ENCODE measurements at places on chromosomes 16 and 17.

GRCh38 chr17:1197781-1198490, 18.2 kb upstream of the ABR start:
- peak; percentile 76 for DNase-seq

DNA sequence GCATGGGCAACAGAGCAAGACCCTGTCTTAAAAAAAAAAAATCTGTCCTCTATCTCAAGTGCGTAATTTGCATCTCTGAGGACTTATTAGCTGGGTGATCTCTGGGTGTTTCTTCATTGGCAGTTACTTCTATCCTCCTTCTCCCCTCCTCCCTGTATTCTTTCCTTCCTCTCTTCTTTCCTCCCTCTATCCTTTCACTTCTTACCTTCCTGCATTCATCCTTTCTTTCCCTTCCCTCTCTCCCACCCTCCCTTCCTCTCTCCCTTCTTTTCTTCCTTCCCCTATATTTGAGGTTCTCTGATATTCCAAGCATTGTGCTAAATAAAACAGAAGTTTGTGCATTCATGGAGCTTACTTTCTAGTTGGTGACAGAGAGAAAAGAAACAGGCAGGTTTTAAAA, 10.7 kb downstream of the MFSD11 start:
- no peak for DNase-seq

DNA sequence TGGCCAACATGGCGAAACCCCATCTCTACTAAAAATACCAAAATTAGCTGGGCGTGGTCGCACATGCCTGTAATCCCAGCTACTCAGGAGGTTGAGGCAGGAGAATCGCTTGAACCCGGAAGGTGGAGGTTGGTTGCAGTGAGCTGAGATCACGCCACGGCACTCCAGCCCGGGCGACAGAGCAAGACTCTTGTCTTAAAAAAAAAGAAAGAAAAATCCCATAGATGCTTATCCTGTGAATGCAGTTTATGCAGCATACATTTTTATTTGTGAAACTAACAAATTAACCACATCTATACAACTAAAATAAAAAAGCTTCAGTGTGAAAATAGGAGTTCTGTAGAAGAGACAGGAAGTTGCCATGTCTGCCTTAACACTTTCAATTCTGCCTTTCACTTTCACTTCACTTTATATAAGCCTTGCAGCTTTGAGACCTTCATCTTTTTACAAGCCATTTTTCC, 7.1 kb downstream of the IGSF6 start:
- DNase-seq, result peak; percentile 26

DNA sequence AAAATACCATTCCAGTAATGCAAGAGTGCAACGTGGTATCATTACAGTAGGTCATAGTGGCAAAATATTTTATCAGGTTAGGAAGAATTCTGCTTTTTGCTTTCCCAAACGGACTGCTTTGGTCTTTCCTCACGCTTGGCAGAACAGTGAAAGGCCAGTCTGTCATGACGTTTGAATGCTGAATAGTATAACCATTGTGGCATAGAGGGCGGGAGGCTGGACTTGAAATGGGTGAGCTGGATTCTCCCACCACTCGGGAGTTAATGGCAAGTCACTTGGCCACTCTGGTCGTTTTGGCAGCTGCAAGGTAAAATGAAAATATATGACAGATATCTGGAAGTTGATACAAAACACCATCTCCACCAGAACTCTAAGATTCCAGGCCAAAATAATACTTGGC, 391.2 kb downstream of the MAF start:
- DNase-seq, result no peak

DNA sequence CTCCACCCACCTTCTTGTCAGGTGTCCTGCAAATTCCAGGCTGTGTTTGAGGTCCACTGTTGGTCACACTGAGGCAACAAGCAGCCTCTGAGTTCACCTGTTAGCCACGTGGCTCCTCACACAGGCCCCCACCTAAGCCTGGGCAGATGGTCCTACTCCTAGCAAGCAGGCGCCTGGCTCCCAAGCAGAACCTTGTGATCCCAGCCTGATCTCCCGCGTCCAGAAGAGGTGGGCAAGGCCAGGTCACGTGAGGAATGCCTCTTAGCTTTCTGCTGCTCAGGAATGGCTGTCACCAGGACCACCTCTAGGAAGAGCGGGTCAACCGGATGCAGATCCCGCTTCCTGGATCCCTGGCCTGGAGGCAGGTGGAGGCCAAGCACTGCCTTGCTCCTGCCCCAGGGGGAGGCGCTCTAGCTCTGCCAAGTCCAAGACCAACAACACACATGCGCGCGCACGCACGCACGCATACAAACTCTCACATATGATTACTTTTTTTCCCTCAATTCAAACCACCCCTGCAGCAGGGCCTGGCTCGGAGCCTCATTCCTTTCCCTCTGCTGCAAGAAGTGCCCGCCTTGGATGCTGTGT, 9.5 kb downstream of the CYB561 start:
- no peak for DNase-seq

DNA sequence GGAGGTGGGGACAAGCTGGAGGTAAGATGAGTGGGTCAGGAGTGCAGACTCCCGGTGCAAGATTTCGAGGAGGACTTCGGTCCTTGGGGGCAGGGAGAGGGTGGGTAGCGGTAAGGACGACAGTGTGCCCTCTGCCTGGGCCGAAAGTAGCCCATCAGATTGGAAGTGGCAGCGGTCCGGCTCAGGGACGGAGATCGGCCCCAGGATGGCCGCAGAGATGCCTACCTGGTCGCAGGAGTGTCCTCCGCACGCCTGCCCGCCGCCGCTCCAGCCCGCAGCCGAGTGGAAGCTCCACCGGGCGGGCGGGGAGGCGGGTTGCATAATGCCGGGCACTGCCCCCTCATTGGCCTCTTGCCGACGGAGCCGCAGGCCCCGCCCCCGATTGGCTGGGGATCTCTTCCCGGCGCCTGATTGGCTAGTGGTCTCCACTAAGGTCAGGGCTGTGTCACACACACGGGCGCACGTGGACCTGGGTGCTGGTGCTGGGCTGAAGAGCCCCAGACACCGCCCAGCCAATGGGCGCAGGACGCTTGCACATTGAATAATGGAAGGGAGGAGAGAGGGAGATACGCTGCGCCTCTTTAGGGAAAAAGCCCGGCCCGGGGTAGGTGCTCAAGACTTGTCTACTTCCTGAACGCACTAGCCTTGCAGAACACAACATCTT, at the start of gene PER1:
PER1 (minus strand) TSS at position 293 of the 664 bp plus-strand sequence. CDS start 1,698 bp downstream, outside the sequence.
- peak; percentile 67 for DNase-seq

DNA sequence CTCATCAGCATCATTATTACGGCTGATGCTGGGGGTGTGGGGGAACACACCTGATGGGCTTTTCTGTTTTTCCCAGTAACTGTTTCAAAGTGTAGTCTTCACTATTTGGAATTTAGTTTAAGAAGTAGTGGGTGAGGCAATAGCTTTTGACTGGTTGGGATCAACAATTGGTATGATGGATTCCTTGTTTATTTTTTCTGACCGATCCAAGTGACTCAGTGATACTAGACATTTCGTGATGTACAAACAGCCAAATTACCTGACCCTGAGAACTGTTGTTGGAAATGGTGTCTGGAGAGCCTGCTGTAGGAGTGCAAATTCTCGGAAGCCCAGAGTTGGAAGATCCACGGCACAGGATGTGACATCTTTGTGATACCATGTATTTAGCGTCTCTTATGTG, 204.2 kb downstream of the PRKCA start:
- no peak for DNase-seq

DNA sequence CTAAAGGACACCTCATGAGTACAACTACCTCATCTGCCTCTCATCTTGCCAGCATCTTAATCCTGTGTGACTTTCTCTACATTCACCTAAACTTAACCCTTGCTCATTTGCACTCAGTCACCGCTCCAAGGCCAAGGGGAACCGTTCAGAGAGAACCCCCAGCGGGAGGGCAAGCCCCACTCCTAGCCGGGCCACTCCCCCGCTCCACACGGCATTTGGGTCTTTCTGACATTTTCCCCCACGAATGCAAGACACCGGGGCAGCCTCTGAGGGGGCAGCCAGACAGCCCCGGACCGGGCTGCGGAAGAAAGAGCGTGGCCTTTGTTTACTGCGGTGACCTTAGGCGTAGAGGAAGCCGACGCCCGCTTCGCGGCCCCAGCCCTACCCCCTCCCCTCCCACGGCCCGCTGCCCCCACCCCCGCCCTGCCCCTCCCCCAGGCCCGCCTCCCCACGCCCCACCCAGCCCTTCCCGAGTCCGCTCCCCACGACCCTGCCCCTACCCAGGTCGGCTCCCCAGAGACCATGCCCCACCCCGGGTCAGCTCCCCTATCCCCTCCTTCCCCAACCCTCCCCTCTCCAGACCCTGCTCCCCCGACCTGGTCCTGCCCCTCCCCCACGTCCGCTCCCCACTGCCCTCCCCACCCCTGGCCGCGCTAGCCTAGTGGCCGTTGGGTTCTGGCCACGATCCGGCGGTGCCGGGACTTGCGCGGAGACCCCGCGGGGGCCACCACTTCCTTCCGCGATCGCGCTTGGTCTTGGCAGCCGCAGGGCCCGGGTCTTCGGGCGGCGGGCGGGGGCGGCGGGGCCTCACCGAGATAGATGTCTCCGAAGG, 789 bp downstream of the CSNK1D start:
- peak; percentile 33 for DNase-seq

- no peak for DNase-seq
Observed at GRCh38 chr17:41651625-41652460, 27.5 kb upstream of the KRT17 start.

- DNase-seq, result no peak
Observed at GRCh38 chr16:64773638-64774037, 348.2 kb downstream of the CDH11 start.

DNA sequence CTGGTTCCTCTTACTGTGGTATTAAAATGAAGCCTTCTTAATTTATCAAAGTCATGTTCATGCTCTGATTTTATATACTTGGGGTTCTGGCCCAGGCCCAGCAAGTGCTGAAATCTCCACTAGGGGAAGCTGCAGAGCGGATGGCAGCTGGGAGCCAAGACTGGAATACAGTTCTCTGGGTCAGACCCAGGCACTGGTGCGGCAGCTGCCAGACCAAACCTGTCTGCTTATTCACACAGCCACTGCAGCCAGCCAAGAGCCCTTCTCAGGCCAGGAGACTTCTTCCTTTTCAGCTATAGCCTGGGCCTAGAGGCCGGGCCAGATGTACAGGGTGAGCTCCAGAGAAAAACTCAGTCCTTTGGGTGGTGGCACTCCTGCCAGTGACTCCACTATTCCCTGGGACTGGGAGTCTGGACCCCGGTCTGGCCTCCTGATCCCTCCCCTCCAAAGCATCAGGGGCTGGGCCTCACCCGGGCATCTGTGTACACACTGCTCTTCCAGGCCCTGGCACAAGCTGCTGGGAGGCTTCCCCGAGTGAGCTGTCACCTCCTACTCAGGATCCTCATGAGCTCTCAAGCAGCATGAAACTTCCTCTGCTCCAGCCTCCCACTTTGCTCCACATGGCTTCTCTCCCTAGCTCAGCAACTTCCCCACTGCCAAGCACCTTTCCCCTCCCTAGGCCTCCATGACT, 24.4 kb downstream of the ATP6V0D1 start:
- DNase-seq, result no peak

- DNase-seq, result no peak
Observed at GRCh38 chr17:48722915-48723422, at the start of gene PRAC2. Gene PRAC2 (plus strand): TSS chr17:48723185. CDS start chr17:48724411, 1,226 bp downstream.

- no peak for DNase-seq
Observed at GRCh38 chr16:7921345-7921744, 588.7 kb downstream of the RBFOX1 start.

- peak; percentile 14 for DNase-seq
Observed at GRCh38 chr17:17681744-17682292, 560 bp downstream of the RAI1 start.

DNA sequence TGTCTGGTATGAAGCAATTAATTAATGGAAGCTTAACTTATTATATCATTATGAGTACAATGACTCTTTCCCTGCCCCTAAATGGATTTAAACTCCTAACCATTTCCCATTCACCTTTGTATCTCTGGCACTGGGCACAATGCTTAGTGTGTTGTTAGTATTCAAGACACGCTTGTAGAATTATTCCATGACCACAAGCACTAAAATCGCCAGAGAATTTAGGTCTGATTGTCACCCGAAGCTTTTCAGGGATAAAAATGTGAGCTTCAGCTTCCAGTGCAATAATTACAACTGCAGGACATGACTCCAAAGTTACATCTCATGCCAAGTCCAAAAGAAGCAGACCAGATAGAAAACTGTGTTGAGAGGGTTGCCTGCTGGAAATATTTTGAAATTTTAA, 101.6 kb downstream of the CDH8 start:
- DNase-seq, result no peak

DNA sequence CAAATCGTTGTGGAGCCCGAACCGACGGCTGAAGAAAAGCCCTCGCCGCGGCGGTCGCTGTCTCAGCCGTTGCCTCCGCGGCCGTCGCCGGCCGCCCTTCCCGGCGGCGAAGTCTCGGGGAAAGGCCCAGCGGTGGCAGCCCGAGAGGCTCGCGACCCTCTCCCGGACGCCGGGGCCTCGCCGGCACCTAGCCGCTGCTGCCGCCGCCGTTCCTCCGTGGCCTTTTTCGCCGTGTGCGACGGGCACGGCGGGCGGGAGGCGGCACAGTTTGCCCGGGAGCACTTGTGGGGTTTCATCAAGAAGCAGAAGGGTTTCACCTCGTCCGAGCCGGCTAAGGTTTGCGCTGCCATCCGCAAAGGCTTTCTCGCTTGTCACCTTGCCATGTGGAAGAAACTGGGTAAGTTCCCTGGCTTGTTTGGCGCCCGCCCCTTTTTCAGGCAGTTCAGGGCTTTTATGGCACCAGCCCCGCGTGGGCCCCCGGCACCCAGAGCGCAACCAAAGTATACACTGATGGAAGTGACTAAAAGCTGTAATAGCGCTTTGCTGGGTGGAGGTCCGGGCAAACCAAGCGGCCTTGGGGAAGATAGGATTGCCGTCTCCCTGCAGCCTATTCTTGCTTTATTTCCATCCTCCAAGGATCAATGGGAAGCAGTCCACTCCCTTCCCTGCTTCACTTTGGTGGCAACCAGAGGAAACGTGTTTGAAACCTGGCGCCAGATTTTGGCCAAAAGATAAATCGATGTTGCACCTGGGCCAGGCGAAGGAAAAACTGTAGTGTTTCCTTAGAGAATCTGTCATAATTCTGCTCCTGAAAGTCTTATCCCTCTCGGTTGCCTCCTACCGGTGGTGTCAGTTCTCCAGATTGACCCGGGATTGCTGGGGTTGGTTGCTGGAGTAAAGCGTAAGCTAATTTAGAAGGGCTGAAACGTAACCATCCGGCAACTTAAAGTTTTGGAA, 775 bp downstream of the PPM1D start:
- peak; percentile 39 for DNase-seq

DNA sequence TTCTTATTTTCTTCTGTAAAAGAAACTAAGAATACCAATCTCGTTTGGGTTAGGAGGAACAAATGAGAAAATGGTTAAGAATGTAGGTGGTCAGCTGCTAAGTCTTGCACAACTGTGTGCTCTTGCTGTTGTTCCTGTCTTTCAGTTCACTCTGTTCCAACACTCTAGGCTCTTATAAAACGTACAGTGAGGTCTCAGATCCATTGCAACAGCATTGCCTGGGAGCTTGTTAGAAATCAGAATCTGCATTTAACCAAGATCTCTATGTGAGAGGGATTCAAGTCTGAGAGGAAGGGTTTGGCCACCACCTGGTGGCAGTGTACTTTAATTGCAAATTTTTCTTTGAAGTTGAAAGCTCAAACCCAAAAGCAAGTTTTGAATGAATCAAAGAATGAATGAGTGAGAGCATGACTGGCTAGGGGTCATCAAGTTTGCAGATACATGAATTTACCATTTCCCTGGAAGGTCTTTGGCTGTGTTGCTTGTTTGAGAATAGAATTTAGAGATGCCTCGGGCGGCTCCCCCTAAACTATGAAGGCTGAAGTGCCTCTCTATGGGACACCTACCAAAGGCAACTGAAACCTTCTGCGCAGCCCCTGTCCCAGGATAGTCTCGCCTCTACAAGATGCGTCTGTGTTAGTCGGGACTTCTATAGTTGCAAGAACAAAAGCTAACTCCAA, 2.5 kb downstream of the ALOX15B start:
- DNase-seq, result peak; percentile 20

GRCh38 chr16:84729716-84730320, 30.0 kb downstream of the USP10 start:
- no peak for DNase-seq

GRCh38 chr17:36835036-36835435, 102.2 kb upstream of the LHX1 start:
- DNase-seq, result no peak
